ENCODE measurements at places on chromosomes 16 and 17.

DNA sequence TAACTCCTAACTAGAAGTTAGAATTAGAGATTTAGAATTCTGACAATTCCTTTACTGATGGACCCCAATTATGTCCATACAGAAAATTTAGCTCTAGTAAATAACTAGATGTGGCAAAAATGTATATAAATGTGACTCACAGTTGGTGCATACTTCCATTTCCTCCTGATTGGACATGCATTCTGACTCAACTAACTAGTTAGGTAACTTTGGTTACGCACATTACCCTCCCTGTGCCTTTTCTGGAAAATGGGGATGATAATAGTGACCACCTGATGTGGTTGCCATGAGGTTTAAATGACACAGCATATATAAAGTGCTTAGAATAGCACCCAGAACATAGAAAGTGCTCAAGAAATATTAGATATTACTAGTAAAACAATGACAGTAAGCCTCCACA, 550.0 kb upstream of the SALL1 start:
- DNase-seq = no peak

- DNase-seq = no peak
Measured at GRCh38 chr17:50943575-50943933, 77.4 kb upstream of the TOB1 start.

DNA sequence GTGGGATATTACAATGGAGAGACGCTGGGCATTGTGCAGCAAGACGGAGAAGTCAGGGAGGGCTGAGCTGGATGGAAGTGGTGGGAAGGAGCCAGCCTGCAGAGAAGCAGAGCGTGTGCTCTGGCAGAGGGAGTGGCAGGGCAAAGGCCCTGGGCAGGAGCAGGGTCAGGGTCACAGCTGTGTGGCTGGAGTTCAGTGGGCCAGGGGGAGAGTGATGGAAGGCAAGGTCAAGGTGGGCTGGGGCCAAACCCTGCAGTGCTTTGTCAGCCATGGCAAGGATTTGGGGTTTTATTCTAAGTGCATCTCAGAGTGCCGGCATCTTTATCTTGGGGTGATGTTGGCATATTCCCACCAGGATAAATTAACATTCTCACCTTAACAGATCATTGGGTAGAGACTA, 31.9 kb upstream of the C16orf78 start:
- DNase-seq = no peak

DNA sequence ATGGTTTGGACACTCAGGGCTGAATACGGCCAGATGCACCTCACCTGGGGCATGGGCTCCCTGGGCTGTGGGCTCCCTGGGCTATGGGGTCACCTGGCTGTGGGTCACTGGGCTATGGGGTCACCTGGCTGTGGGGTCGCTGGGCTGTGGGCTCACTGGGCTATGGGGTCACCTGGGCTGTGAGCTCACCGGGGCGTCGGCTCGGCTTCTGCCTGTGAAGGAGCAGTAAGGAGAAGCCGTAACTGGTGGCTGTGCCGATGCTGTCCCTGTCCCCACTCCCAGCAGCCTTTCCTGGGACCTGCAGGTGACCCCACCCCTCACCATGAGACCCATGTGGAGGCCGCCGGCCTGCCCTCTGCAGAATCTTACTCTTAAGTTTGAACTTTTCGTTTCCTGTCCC, 1.9 kb upstream of the PERCC1 start:
- no peak for DNase-seq

GRCh38 chr17:69250641-69251040, 22.0 kb upstream of the ABCA10 start:
- DNase-seq = no peak

DNA sequence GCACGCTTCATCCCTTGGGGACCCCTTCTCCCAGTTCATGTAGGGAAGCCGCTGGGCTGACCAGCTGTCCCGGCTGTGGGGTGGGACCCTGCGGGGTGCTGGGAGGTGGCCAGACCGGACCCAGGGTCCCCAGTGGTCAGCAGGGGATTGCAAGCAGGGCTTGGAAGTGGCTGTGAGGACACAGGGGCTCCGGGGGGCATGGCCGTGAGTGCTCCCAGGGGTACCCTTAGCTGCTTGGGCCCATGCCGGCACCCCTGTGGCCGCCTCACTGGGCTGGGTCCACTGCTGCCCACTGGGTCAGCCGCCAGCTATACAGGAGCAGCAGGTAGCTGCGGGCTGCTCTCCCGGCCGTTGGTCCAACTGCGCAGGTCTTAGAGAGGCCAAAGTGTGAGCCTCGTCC, 18.8 kb downstream of the PRSS27 start:
- no peak for DNase-seq

- DNase-seq = no peak
Measured at GRCh38 chr17:64110379-64111152, 19.4 kb downstream of the ERN1 start.

GRCh38 chr17:55817397-55817709, 66.5 kb downstream of the PCTP start:
- no peak for DNase-seq

- DNase-seq = no peak
Measured at GRCh38 chr17:65743308-65743655, 181.8 kb upstream of the AXIN2 start.

All from activated T-cell treated with anti-CD3 and anti-CD28 coated beads for 48 hours (primary cell).